ENCODE measurements at places on chromosomes 7 and 10.

- no peak for DNase-seq
Observed at GRCh38 chr10:78398382-78398781, 364.7 kb downstream of the RPS24 start.

- no peak for DNase-seq
Observed at GRCh38 chr10:121593281-121594075, 4.8 kb downstream of the FGFR2 start.

GRCh38 chr7:48085433-48085791 is 3.7 kb upstream of the UPP1 start:
- no peak for DNase-seq

- DNase-seq, result no peak
Observed at GRCh38 chr7:102943423-102944169, 30.8 kb downstream of the LRRC17 start.

- no peak for DNase-seq
Observed at GRCh38 chr10:46520941-46521340, 35.5 kb downstream of the GPRIN2 start.

DNA sequence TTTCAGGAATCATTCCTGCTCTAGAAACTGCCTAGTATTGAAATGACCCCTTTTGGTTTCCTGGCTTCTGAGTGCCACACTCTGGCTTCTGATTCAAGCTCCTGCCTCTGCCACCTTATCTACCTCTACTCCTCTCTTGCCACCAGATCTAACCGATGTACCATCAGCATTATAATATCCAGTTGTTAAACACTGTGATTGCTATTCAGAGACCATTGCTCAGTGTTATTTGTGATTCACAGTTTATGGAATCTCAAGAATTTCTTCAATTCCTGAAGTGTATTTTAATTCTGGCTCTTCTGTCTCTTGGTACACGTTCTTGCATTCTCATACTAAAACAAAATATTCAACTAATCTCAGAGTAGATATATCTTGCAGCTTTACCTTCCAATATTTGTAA is 88.7 kb downstream of the DYNC1I1 start:
- DNase-seq, result no peak

DNA sequence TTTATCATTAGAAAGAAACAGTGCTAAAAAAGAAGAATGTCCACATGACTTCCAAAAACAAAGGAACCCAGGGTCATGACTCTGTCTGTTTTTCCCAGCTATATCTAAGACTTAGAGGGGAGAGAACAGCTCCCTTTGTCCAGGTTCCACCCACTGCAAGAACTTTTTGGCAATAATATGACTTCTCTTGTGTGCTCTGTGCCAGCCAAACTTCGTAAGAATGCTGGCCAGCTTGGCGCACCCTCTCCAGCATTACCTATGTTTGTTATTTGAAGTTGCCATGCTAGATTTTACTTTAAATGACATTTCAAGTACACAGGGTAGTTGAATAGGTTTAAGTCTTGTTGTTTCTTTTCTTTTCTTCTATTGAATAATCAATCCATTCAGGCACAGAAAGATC is 371.4 kb downstream of the KCNMA1 start:
- no peak for DNase-seq

DNA sequence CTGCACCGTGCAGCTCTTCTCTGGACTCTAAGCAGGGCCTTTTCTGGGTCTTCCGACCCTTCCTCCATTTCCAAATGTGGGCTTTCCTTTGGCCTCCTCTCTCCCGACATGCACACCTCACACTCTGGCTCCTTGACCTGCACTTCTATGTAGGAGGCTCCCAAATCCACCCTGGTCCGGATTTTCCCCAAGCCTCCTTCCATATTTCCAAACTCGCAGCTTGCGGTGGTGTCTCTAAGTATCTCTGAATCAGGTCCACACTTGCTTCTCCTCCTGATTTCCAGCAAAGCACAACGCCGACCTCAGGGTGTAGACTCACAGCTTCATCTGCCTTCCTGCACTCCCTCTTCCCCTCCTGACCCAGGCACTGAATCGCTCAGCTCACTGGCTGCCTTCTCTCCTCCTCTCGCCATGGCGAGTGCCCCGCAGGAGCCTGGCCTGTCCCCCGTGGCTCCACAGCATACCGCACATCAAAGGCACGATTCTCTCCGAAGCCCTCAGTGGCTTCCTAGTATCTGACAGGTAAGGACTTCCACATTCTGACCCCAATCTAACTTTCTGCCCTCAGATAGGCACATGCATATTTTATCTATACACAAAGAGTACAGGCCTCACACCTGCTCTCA is 27.8 kb downstream of the DIP2C start:
- DNase-seq, result no peak

DNA sequence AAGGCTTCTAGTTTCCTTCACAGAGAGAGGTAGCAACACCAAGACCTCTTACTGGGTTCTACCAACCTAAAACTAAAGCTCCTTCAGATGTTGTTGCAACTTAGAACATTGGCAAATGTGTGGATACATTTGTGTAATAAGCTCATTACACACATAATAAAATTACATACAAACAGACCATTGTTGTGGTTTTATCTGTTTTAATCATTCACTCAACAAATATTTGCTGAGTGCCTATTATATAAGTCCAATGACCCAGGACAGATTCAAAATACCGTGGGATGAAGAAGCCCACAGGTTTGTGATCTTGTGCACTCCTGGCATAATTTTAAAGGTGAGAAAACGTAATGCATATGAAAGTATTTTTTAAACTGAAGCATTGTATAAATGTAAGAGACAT is 160.4 kb upstream of the NPVF start:
- DNase-seq, result no peak

- no peak for DNase-seq
Observed at GRCh38 chr7:92823042-92823441, 13.3 kb downstream of the CDK6 start.

DNA sequence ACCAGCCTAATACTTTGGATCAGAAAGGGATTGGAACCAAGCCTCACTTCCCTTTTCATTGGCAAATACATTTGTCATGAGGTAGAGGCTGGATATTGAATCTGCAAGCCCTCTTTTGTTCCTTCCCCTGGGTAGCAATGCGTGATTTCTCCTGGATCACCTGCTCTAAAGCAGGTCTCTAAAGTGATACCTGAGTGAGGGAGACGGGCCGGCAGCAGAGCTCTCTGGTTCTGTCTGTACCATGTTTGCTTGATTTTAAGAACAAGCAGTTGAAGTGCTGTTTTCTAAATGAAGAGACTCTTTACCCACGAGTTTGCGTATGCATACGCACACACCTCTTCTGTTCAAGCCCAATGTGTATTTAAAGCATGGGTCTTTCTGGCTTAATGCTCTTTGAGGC is 41.1 kb downstream of the GARS1 start:
- no peak for DNase-seq

- DNase-seq, result no peak
Observed at GRCh38 chr10:30868611-30869010, 163.1 kb downstream of the ZNF438 start.

DNA sequence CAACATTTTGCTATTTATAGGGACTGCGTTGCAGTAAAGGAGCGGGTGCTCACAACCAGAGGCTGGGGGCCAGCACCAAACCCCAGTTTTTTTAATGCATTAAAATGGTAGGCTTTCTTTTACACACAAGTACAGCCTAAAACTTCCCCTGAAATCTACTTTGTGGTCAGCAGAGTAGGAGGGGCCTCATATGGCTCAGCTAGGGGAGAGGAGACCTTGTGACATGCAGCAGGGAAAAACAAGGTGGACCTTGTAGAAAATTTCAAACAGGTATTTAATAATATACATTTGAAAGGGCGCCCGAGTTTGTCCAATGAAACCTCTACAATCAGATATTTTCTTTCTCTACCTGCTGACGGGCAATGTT is 1.4 kb downstream of the CCDC136 start:
- DNase-seq, result peak; percentile 47

- DNase-seq, result no peak
Observed at GRCh38 chr10:58140691-58141347, 126.9 kb downstream of the IPMK start.

GRCh38 chr10:61943674-61944378 is 42.3 kb downstream of the ARID5B start:
- peak; percentile 14 for DNase-seq

GRCh38 chr7:82318786-82319185 is 124.8 kb downstream of the CACNA2D1 start:
- DNase-seq, result no peak

GRCh38 chr10:35585903-35586535 is 19.1 kb upstream of the GJD4 start:
- no peak for DNase-seq

GRCh38 chr7:115274-115911 is 77.0 kb upstream of the FAM20C start:
- no peak for DNase-seq

DNA sequence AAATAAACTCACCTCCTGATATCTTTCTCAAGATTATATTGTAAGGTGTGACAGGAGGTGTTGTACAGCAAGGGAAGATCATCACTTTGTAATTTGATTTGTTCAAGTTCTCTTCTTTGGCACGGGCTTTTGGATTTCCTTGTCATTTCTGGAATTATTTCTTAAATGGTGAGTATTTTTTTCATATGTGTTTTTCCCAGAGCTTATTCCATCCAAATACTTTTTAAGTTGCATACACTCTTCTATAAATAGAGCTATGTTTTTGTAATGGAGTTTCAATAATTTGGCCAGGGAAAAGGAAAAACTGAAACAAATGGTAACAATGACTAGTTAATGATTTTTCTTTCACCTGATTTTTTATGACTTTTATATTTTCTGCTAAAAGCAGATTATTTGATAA is 92.5 kb downstream of the CFAP58 start:
- DNase-seq, result no peak

- DNase-seq, result no peak
Observed at GRCh38 chr10:91571671-91572070, 61.2 kb downstream of the PPP1R3C start.

- no peak for DNase-seq
Observed at GRCh38 chr10:98599032-98599610, 152.4 kb upstream of the HPS1 start.

- DNase-seq, result no peak
Observed at GRCh38 chr7:44058759-44059218, 6.6 kb downstream of the PGAM2 start.

DNA sequence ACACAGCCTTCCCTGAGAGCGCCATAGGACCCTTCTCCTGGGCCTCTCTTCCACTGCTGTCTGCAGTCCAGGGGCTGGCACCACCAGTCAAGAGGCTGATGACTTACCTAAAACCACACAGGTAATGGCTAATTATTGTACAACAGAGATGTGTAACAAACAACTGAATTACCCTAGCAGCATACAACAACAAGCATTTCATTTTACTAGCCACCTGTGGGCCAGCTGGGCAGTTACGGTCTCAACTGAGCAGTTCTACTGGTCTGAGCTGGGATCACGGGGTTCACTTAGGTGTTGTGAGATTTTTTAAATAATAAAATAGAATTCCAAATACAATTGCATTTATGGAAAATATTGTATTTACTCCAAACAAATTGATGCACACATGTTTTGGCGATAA is 431.9 kb downstream of the TNS3 start:
- no peak for DNase-seq

GRCh38 chr10:35219292-35219691 is 92.6 kb downstream of the CREM start:
- no peak for DNase-seq

GRCh38 chr10:71708897-71709882 is 10.4 kb downstream of the C10orf105 start:
- DNase-seq, result no peak

- no peak for DNase-seq
Observed at GRCh38 chr7:83365746-83366145, 203.1 kb upstream of the PCLO start.

GRCh38 chr7:97982647-97983046 is 7.3 kb downstream of the OCM2 start:
- no peak for DNase-seq

- DNase-seq, result no peak
Observed at GRCh38 chr10:64219271-64220025, 698.2 kb downstream of the REEP3 start.

DNA sequence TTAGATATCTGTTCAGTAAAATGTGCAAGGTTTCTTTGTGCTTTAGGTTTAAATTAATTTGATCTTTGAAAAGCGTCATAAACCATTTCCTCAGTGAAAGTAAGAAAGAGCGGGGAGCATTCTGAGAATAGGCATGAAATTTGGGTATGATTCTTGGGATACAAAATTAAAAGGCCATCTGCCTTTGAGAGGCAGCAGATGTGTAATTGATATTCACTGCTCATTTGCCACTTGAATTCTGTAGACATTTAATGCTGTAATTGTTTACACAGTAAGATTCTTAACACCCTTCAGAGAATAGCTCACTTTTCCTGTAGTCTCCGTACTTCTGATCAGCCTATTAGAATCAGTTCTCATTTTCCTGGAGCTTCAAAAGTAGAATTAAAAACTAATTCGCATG is 18.7 kb downstream of the FRMD4A start:
- DNase-seq, result no peak

- no peak for DNase-seq
Observed at GRCh38 chr10:86940677-86941076, 16.7 kb downstream of the MMRN2 start.

DNA sequence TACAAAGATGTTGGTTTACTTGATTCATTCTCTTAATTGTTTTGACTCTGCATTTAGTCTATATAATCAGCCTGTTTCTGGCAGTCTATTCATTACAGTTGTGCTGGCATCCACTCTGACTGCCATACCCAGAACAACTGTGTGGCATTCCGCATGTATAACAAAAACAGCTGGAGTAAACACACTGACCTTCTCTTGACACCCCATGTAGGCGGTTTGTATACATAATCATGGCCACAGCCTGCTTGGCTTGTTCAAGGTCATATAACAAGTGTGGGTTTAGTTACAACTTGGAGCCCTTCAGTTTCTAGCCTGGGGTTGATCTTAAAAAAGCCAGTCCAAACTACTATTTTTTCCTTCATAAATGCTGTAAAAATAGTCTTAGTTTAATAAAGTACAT is 70.9 kb downstream of the MBL2 start:
- no peak for DNase-seq

DNA sequence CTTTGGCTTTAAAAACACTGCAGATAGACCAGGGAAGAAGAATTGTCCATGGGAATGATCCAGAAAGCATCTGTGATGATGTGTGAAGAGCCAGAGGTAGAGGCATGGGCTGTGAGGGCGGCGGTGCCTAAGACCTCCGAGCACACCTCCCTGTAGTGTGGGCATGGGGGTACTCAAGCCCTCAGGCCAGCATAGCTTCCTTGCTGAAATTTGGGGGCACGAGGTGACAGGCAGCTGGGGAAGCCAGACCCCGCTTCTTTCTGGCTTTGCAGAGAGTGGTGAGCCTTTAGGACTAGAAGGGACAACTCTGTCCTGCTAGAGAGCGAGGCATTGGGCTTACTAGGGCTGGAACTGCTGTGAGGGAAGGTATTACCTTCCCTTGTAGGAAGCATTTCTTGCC is 187.7 kb upstream of the SH2B2 start:
- DNase-seq, result no peak

DNA sequence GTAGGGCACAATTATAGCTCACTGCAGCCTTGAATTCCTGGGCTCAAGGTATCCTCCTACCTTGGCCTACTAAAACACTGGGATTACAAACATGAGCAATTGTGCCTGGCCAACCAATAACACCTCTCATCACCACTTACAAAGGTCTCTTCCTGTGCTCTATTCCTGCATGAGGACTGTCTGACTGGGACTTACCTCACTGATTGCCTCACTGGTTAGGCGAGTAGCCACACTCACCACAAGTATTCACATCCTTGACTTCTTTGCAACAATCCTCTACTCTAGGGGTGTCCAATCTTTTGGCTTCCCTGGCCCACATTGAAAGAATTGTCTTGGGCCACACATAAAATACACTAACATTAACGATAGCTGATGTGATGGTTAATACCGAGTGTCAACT is 22.6 kb upstream of the PDIA4 start:
- DNase-seq, result no peak

GRCh38 chr7:87934699-87935383 is 790 bp downstream of the ADAM22 start:
- DNase-seq, result peak; percentile 9

All from hematopoietic multipotent progenitor cell treated with erythropoietin and hydrocortisone succinate and interleukin-3 and kit ligand, for 8 days (in vitro differentiated cells).